GM18507 (cell line): ENCODE measurements at places on chromosomes 2 and 18.

- DNase-seq: no peak
These were observed 72.8 kb downstream of the ZNF521 start for GRCh38 chr18:25279133-25279532.

DNA sequence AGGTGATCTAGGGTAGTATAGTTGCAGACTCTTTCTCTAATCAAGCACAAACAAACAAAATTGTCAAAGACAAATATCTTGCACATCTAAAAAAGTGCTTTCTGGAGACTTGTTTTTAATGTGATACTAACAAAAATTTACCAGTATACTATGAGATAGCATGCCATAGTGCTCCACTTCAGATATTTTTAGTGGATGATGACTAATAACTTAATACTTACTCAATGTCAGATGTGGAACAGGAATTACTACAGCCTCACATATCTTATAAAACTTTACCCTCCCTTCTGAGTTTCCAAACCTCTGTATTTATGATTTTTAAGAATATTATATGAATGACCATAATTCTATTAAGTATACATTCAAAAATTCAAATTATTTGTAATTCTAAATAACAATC is 1162.0 kb upstream of the SLC39A10 start:
- DNase-seq: no peak

DNA sequence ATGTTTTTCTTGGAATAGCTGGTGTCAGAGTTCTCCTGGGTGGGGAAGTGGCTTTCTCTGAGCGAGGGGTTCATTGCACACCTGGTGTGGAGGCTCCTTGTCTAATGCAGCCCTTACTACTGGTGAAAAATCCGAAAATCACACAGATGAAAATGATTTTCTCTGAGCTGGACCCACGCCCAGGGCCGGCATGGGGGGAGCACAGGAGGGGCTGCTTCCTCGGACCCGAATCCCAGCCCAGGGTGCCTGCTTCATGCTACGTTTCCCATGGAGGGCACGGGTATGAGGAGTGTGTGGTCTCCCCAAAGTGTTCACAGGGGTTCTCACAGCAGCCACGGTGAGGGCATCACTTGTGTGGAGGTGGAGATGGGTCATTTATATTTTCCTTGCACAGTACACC is 288.0 kb upstream of the HDAC4 start:
- DNase-seq: no peak

GRCh38 chr2:4420032-4420431 is 716.7 kb downstream of the DCDC2C start:
- no peak for DNase-seq

DNA sequence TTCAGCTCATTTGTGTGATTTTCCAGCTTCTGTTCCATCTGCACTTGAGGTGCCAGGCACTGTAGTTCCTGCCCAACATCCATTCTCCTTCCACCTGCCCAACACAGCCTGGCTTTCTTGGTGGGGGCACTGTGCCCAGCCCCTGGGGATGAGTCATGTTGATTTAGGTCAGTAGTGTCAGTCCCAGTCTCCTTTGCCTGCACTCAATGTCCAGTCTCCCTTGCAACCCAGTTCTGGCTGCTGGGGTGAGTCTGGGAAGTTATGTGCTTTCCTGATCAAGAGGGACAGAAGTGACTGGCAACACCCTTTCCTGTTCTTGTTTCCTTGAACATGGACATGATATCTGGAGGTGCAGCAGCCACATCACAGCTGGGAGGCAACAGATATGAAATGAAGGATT is 1.5 kb upstream of the ASB18 start:
- DNase-seq: no peak

DNA sequence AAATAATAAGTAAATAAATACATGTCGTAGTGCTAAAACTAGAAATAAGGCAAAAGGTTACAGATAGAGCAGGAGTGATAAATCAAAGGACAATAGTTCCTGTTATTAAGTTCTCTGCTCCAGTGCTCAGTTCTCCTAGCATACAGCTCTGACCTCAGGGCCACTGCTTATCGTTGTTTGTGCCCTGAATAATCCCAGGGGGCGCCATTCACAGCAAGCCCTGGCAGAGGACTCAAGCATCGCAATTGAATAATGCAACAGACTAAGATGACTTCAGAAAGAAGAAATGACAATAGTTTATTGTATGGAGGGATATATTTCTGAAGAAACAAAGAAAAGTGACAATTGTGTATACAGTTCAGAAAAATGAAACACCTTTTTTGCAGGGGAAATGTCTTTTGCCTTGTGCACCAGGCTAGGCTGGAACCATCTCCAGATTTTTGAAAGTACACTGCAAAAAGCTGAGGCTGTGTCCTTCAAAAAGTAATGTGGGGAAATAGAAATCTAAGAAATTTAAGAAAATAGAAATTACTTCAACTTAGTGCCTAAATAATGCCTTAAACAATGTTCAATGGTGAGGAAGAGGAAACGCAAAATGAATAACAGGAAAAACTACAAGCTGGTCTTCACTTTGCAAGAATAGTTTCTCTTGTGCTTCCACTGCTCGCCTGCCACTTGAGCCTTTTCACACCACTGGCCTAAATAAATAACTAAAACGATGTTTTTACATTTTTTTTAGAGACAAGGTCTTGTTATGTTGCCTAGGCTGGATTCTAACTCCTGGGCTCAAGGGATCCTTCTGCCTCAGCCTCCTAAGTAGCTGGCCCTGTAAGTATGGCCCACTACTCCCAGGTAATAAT is 19.0 kb upstream of the CCNYL1 start:
- peak; percentile 25 for DNase-seq

DNA sequence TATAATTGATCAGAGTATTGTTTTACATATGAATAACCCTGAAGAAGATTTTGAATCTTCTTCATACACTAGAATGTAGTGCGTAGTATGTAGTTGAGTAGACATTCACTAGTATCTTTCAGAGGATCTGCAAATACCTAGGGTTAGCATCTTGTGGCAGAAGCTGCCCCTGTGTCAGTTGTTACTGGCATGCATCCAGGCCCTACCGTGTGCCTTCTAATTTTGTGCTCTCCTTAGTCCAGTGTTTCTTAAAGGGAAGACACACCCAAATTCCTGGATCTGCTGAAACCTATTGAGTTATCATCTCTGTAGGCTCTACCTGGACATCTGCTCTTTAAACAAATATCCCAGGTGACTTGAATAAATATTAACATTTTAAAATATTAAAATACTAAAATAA is 99.7 kb upstream of the SERTAD2 start:
- DNase-seq: no peak

DNA sequence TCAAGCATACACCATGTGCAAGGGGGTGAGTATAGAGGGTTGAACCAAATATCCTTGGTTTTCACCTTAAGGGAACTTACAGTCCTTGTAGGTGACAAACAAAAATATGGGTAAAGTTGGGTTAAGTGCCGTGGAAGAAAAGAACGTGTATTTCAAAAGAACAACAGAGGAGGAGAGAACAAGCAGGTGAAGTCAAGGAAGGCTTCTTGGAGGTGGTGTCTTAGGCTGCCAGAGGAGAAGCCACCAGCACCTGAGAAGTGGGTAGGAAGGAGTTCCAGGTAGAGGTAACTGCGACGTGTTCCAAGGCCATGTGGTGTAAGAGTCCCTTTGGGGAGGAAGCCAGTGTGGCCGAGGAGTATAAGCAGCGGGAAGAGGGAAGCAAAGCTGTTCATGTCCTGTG is 27.2 kb downstream of the CABLES1 start:
- DNase-seq: no peak

DNA sequence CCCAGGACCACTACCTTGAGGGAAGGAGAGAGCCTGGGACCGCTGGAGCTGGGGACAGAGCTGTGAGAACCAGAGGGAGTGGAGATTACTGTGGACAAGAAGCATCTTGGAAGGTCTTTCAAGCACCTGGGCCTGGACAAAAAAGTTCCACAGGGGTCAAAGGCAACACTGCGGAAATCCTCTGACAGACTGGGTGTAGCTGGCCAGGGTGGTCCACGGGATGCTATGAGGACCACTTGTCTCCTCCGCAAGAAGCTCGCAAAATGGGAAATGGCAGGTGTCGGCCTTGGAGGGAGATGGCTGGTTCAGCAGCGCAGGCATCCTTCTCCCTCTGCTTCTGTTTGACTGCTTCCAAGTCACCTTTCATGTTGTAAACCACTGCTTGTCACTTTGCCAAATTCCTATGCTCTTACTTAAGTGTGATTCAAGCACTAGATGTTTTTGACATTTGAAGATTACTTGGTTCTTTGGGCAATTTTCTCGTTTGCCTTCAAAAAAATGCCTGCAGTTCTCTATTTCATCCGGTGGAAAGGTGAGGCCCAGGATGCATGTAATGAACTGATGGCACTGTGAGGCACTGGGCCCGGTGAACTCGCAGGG is 27.7 kb downstream of the KLHL29 start:
- no peak for DNase-seq

DNA sequence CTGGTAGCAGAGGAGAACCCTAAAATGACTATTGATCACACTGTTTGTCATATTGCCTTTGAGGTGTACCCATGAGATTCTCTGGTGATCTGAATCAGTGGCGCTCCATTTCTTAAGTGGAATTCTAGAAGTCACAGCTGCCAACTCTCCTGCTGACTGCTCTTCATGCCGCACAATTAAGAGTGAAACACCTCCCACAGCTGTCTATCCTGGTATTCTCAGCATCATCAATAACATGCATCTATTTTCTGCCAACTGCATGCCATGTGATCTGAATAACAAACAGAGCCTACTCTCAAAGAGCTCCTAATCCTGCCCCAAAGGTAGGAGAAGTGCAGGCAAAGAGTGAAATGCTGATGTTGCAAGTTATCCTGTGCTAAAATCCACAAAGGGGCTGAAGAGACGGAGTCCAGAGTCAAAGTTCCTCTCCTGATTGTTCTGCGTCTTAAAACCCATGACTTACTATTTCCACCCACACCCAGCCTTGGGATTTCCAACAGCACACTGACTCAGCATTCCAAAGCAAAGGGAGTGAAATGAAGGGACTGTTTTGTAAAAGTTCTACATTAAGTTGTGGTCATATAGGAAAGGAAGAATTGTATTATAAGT is 13.7 kb upstream of the DAPL1 start:
- no peak for DNase-seq

DNA sequence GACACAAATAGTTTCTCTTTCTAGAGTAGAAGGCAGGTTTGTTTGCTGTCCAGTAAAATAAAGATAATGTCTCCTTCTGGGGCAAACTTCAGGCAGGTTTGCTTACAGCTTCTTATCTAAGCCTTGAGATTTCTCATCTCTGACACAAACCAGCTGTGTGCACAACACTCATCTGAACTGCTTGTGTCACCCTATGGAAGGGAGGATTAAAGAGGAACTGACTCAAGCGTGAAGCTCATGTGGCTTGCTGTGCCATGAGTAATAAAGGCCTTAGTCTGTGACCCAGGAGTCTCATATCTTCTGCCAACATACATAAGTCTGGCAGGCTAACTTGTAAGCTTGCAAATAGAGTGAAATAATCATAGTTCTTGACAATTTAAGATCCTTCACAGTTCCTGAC is 24.2 kb upstream of the CPO start:
- no peak for DNase-seq

DNA sequence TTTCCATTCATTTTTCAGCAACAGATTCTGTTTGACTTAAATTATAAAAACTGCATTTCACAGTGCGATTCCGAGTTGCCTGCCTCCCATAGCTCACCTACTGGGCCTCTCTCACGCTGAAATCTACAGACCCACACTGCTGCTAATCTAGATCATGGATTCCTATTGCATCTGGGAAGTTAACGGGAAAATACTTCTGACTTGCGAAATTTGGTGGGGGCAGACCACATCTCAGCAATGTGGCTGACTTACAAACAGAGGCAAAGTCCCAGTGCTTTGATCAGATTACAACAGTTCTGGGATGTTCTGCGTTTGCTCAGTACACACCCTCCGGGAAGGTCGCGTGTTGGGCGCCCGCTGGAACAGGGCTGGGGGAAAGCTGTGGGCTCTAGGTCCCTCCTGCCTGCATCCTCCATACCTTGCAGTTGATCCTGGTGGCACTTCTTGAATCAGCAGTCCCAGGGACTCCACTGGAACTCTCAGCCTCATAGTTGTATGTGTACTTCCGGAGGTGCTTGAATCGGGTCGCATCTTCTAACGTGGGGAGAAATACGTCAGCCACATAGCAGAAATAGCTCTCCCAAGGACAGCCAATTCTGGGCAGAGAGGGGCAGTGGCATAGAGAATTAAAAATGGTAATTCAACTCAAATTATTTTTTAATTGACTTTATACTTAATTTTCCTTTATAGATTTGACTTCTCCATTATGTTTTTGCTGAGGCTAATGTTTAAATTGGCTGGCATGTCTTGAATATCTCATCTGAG is 1.7 kb downstream of the APOB start:
- DNase-seq: no peak

DNA sequence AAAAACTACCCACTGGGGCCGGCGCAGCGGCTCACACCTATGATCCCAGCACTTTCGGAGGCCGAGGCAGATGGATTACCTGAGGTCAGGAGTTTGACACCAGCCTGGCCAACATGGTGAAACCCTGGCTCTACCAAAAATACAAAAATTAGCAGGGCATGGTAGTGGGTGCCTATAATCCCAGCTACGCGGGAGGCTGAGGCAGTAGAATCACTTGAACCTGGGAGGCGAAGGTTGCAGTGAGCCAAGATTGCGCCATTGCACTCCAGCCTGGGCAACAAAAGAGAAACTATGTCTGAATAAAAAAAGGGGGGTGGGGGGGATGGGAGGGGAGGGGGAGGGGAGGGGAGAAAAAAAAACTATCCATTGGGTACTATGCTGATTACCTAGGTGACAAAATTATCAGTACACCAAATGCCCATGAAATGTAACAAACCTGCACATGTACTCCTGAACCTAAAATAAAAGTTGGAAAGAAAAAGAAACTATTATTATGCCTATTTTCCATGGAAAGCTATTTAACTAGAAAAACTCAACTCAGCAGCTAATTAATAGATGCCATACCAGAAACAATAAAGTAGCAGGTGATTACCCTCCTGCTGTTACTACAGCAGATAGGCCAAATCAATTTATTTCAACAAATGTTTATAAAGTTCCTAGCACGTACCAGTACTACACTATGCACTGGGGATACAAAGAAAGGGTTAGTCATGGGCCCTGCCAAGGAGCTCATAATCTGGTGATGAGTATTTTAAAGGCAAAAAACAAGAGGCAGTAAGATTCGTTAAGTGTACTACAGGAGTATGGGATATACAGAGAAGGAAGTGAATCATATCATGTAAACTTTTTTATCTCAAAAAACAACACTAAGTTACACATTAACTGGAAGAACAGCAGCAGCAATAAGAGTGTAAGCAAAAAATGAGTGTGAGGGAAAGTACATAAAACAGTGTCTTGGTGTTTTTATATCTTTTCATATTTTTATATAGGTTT is 112.8 kb upstream of the SLC39A10 start:
- peak; percentile 37 for DNase-seq

GRCh38 chr2:162182395-162182794 is 30.3 kb upstream of the GCG start:
- DNase-seq: no peak

DNA sequence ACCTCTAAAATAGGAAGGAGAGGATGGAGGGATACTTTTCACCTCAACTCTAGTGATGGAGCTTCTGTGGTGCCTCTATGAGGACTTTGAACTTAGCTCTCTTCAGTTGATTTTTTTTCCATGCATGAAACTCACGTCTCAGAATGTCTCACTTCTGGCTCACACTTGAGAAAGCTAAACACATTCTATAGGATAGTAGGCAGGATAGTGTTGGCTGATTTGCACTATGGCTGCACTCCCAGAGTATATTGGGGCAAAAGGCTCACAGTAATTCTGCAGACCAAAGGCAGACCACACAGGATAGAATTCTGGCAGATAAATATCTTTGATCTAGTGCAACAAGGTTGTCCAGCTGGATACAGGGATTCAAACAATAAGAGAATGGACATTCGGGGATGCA is 1093.5 kb downstream of the LRP1B start:
- DNase-seq: no peak

- no peak for DNase-seq
These were observed 332.9 kb downstream of the DSC3 start for GRCh38 chr18:30709595-30709994.

GRCh38 chr2:61538920-61539520 is 864 bp upstream of the XPO1 start:
- DNase-seq: no peak
